Stimulated activated naive CD8-positive, alpha-beta T cell treated with anti-CD3 and anti-CD28 coated beads, Interleukin-15, Interleukin-2, amounts not matched to agents 100 U/mL and 50 U/mL, for 24 hours (primary cell): ENCODE measurements at places on chromosomes 3 and 15.

- DNase-seq: no peak
These were observed 67.7 kb upstream of the WNT5A start for GRCh38 chr3:55554634-55555425.

- DNase-seq: no peak
These were observed 10.3 kb downstream of the MAN2C1 start for GRCh38 chr15:75357976-75358673.

DNA sequence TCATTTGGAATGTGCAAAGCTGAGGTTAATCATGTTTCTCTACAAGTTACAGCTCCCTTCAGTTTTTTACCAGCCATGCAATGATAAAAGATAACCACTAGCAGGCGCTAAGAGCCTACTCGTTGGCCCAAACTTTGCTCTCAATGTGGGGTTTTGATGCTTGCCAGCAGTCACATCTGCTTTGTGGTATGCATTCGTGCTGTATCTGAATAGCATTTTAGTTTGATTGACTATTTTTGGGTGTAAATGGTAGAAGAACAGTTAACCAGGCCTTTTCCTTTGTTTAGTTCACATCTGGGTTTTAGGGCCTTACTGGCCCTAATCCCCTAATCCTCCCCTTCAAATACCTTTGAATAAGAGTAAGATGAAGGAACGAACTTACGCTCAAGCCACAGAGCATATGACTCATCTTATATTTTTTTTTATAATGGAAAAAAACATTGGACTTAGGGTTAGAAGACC lies 4.4 kb upstream of the CLDN11 start:
- DNase-seq: peak; percentile 19

- no peak for DNase-seq
These were observed 95.9 kb downstream of the FAM43A start for GRCh38 chr3:194781617-194782016.

GRCh38 chr3:50336452-50337174 lies 4.0 kb downstream of the RASSF1 start:
- no peak for DNase-seq

DNA sequence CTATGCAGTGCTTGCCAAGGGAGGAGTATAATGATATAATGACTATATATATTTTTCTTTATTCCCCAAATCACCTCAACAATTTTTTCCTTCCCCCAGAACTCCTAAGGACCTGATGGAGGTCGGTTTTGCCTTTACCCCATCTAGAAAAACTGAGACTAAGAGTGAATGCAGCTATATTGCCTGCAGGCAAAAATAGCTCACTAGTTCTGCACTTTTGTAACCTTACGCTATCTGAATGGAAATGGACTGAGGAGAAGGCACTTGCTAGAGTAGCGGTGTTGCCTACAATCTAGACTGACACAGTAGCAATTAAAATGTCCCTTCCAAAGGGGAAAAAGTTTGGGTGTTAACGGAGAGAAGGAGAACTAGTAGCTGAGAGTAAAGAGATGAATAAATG lies 379.5 kb upstream of the SEMA6D start:
- no peak for DNase-seq

- DNase-seq: no peak
These were observed 3.0 kb downstream of the MRPS22 start for GRCh38 chr3:139346771-139347170.

DNA sequence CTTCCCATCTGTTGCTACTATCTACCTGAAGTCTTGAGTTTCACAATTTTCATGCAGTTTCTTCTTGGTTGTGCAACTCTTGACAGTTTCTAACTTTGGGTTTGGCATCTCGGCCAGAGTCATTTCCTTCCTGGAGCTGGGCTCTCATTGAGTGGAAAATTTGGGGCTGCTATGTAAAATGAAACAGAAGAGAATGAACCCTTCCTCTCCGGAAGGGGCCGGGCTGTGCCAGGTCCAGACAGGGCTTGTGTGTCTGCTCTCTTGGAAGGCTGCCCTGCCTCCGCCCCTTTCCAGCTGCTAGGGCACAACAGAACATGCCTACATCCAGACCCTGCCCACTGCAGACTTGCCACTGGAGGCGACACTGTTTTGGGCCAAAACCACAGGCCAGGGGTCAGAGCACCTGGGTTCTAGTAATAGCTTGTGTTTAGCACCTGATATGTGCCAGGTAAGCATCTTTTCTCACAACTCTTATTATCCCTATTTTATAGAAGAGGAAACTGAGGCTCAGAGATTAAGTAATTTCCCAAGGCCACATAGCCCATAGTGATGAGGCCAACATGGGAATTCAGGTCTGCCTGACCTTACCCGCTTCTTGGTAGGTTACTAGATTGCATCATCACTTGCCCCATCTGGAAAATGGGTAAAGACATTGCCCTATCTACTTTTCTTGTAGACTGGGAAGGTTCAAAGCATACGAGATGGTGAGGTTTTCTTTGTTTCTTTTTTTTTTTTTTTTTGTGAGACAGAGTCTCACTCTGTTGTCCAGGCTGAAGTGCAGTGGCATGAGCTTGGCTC lies 25.0 kb downstream of the IRAK2 start:
- peak; percentile 55 for DNase-seq

- DNase-seq: no peak
These were observed 131.0 kb upstream of the TPRG1 start for GRCh38 chr3:189040656-189041335.

GRCh38 chr15:85874236-85874635 lies 79.5 kb upstream of the KLHL25 start:
- no peak for DNase-seq

GRCh38 chr3:187352581-187353575 lies 15.3 kb upstream of the RTP4 start:
- DNase-seq: no peak

GRCh38 chr15:74336061-74337005 lies 31.1 kb downstream of the CYP11A1 start:
- DNase-seq: no peak

GRCh38 chr3:109952924-109953323 lies 615.6 kb upstream of the DPPA4 start:
- DNase-seq: no peak

- no peak for DNase-seq
These were observed 318.0 kb upstream of the CTDSPL start for GRCh38 chr3:37543666-37544065.

- no peak for DNase-seq
These were observed 475.1 kb downstream of the ZPLD1 start for GRCh38 chr3:102909904-102910303.

DNA sequence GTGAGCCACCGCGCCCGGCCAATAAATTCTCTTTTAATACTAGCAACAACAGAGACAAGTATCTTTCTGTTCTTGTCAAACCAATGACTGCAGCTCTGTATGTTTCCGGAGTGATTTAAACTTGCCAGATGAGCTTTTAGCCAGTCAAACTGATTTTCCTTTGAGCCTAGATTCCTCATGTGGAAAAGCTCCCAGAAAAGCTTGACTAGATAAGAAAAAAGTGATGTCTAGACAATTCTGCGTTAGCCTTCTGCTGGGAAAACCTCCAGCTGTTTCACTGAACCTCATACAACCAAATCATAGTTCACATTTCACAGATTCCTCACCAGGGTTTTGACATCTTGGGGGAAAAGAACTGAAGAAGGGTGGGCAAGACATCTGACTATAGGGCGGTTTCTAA lies 78.6 kb downstream of the MAGI1 start:
- no peak for DNase-seq

DNA sequence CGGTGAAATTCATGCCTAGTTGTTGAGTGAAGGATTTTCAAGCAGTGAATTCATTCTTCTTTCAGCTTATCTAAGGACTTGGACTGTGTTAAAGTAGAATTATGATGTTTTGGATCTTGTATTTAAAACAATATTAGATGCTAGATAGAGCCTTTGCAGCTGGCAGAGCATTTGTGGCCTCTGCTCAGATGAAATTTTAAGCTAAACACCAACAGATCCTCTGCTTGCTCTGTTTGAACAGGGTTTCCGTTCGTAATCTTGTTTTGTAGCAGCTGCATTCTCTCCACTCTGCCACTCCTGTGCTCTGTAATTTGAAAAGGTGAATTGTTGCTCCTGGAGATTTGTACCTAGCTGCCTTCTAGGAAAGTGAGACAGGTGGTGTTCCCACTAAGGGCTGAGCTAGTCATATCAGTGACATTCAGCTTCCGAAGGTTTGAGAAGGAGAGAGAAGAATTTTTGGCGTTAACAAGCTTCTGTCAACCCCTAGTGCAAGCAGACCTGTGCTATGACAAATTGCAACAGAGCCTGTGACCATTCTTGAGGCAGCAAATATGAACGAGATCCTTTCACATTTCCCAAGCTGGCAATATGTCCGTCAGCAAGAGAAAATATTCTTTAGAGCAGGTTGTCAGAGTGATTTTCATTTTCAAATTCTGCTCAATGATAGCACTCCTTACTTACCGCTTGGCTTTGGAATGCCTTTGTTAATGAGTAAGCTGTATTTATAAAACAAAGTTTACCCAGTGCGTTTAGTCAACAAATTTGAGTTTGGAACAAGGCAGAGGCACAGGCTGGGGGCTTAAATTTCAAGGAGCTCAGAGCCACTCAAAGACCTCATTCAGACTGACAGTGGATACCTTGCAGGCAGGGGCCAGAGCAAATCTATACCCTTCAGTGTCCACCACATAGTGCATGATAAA lies 5.3 kb downstream of the CHST2 start:
- DNase-seq: no peak

DNA sequence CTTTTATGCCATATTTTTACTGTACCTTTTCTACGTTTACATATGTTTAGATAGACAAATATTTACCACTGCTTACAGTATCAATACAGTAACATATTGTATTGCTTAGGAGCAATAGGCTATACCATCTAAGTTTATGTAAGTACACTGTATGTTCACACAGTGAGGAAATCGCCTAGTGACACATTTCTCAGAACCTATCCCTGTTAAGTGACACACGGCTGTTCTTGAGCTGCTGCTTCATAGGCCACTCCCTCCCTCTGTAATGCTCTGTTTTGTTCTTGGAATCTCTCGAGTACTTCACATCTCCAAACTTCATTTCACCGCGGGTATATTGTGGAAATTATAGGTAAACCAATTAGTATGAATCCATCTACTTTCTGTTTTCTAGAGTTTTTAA lies 13.4 kb upstream of the SELENOT start:
- no peak for DNase-seq

GRCh38 chr15:92142242-92143232 lies 251.1 kb upstream of the ST8SIA2 start:
- no peak for DNase-seq

- DNase-seq: peak; percentile 16
These were observed 37.6 kb upstream of the EPHB3 start for GRCh38 chr3:184523825-184524615.
